Activated CD4-positive, alpha-beta memory T cell treated with anti-CD3 and anti-CD28 coated beads for 36 hours (primary cell): ENCODE measurements at places on chromosomes 1 and 21.
A peak's percentile ranks its signal among the peaks of the same experiment; 100 is the strongest.

- peak; percentile 73 for DNase-seq
These were observed 46.1 kb upstream of the BACE2 start for GRCh38 chr21:41121785-41122415.

DNA sequence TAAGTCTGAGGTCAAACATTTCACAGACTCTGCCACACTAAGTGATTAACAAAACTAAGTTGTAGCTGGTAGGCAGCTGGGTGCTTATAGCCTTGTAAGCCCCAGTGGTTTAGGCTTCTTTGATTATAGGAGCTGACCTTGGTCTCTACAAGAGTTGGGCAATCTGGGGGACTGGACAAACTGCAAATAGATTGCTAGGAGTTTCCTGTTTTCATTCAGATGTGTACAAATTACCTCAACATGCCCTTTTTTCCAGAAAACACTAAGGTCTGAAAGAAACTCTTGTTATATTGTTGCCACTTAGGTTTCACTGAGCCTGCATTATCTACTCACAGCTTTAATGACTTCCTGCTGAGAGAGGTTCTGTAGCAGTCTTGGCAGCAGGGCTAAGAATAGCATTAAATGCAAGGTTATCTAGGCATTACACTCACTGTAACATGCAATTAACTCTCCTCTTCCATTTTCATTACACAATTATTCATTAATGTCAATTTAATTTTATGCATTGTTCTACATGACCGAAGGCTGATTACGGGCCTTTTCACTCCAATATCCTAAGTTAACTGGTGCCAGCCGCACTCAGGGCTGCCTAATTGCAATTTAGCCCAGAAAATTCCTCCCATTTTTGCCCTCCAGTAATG is 314.0 kb downstream of the LMO4 start:
- DNase-seq, result no peak

- DNase-seq, result no peak
These were observed 48.8 kb downstream of the TENT5C start for GRCh38 chr1:117654493-117655219.

GRCh38 chr1:182561456-182561855 is 27.6 kb downstream of the RNASEL start:
- DNase-seq, result no peak

- DNase-seq, result no peak
These were observed 98.3 kb upstream of the FMN2 start for GRCh38 chr1:239993366-239993765.

DNA sequence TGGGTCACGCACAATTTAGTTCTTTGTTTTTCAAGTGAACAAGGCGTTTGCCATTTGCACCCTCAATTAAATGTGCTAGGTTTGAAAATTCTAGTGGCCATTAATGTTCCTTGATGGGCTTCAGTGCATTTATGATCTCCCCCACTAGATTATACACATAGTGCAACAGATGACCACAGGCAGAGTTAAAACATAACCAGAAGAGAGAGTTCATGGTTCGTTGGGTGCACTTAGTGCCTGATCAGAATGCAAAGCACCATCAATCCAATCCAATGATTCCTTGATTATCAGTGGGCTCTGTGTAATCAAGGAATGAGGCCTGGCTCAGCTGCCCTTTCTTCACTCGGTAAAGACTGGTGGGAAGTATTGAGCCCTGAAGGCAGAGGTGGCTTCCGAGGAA is 334.5 kb downstream of the PRDM2 start:
- DNase-seq, result no peak

DNA sequence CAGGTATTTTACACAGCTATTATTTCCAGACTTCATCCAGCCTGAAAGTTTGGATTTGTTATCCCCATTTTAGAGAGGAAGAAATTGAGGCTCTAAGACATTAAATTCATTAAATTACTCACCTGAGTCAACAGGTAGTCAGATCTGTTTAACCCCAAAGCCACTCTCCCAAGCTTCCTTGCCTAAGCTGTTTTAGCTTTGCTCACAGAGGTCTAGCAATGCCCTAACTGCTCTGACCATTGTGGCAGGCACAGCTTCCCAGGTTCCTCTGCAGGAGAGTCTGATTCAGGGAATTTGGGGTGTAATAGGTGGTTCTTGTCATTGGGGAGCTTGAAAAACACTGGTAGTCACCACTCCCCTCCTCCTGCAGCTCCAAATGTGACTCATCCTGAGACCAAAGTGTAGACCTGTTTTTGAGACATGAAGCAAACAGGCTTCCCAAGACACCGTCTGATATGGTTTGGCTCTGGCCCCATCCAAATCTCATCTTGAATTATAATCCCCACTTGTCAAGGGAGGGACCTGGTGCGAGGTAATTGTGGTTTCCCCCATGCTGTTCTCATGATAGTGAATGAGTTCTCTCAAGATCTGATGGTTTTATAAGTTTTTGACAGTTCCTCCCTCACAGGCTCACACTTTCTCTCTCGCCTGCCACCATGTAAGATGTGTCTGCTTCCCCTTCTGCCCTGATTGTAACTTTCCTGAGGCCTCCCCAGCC is 142.8 kb upstream of the DNAH14 start:
- no peak for DNase-seq

DNA sequence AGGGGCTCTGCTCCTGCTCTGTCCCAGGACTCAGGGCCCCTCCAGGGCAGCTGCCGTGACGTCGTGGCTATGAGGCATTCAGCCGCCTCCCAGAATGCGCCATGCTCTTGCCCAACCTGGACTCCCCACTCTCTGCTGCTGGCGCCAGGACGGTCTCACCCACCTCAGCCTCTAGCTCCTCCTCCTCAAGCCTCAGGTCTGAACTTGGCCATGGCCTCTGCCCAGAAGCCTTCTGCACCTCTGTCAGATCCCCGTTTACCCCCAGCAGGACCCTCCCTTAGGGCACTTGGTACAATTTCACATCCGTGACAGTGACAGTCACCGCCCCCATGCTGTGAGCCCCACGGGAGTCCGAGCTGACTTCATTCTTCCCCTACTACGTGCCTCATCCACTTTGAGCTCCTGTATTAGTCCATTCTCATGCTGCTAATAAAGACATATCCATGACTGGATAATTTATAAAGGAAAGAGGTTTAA is 4.9 kb downstream of the CSTB start:
- no peak for DNase-seq

GRCh38 chr1:93662481-93663207 is 19.0 kb downstream of the BCAR3 start:
- DNase-seq, result no peak

- no peak for DNase-seq
These were observed 36.3 kb downstream of the MARK1 start for GRCh38 chr1:220564216-220564615.

DNA sequence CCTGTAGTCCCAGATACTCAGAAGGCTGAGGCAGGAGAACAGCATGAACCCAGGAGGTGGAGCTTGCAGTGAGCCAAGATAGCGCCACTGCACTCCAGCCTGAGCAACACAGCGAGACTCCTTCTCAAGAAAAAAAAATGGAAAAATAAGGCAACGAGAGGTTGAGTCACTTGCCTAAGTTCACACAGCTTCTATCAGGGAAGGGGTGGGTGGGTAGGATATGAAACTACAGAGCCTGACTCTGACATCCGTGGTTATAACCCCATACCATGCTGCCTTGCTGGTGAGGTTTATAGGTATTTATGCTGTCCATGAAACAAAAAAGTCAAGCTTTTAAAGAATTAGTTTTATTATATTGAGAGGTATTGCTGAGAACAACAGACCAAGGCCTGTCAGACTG is 61.5 kb upstream of the RAB4A start:
- DNase-seq, result no peak

GRCh38 chr1:201741763-201742342 is 87.1 kb upstream of the IPO9 start:
- DNase-seq, result no peak

- DNase-seq, result no peak
These were observed 3.1 kb downstream of the COL6A1 start for GRCh38 chr21:45984584-45985095.

DNA sequence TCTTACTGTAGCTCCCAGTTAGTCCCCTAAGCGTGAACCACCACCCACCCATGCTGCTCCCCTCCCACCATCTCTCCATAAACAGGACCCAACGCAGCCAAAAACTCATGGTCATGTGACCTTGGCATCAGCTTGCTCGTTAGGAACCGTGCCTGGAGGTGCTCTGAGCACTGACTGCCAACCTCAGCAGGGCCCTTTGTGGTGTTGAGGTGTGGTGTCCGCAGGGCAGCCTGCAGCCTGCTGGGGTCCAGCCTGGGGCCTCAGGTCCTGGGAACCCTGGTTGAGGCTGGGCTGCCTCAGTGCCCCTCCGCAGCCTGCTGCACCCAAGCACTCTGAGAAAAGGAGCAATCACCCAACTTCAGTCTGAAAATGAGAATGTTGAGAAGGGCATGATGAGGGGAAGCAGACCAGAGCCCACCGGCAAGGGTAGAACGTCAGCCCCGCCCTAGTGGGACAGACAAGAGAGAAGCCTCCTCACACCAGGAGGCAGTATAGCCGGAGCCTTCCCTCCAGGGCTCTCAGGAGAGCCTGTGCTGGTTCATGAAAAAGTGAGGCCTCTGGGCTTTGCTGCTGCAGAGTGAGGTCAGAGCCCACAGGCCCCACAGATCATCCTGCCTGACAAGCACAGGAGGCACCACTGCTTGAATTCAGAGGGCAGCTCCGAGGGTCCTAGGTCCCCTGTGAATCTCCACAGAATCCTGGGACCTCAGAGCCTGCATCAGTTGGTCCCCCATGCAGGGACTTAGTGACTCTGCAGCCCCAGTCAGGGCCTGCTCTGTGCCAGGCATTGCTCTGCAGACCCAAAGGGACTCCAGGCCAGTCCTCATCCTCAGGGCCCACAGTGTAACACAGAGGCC is 4.9 kb upstream of the COL6A2 start:
- no peak for DNase-seq

DNA sequence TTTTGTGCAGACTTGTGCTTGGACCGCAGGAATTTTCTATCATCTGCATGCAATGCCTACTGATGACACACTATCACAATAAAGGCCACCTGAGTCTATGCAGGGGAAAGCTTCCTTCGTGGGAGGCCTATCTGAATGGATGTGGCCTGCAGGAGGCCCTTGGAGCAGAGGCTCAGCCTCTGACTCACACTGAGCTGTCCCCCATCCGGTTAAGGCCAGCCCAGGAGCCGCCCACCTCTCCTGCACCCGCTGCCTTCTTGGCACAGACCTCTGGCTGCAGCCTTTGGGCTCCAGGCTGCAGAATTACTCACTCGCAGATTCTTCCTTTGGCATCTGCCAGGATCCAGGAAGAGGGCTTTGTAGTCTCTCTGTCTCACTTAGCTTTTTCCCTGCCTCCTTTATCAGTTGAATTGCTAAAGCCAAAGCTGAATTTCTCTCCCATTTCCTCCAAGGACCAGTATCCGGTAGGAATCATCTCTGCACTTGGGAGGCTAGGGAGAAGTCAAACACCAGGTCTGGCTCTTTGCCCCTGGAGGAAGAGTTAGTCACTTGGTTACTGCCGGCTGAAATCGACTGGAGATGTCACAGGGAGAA is 65.1 kb upstream of the JUN start:
- DNase-seq, result peak; percentile 48

DNA sequence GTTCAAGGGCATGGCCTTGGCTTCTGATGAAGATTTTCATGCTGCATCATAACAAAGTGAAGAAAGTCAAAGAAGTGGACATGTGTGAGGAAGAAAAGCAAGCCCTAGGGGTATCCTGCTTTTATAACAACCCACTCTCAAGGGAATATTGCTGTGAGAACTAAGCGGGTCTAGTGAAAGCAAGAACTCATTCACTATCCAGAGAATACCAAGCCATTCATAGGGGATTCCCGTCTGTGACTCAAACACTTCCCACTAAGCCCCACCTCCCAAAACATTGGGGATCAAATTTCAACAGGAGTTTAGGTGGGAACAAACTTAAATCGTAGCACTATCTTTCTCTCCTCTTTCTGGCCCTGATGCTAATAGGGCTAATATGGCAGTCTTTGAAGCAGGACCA is 98.5 kb upstream of the CTTNBP2NL start:
- DNase-seq, result no peak

DNA sequence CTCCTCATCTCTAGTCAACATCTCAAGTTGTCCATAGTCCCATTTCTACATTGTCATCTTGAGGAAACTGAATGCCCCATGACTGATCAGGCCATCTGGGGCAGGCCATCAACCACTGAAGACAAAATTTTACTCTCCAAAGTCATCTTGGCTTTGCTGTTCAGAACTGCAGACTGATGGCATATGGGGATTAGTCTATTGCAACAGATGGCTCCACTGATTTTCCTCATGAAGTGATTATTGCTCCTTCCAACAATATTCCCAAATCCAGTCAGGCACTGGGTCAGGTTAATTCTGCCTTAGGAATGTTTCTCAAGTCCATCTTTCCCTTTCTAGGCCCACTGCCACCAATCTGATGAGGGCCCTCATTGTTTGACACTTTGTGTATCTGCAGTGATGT is 101.7 kb downstream of the ESRRG start:
- no peak for DNase-seq

- DNase-seq, result no peak
These were observed 35.3 kb downstream of the B3GALNT2 start for GRCh38 chr1:235468970-235469369.

DNA sequence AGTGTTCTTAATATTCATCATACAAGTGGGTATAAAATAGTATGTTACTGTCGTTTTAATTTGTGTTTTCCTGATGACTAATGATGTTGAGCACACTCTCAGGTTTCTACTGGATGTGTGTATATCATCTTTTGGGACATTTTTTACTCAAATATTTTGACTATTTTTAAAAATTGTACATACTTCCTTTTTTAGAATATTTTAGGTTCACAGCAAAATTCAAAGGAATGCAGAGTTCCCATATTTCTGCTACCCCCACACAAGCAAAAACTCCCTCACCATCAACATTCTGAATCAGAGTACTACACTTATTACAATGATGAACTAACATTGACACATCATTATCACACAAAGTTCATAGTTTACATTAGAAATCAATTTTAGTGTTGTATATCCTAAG is 114.5 kb downstream of the DPYD start:
- no peak for DNase-seq

- peak; percentile 75 for DNase-seq
These were observed 25.1 kb upstream of the LSS start for GRCh38 chr21:46253610-46254124.

GRCh38 chr1:101247404-101248287 is 10.8 kb downstream of the S1PR1 start:
- no peak for DNase-seq

DNA sequence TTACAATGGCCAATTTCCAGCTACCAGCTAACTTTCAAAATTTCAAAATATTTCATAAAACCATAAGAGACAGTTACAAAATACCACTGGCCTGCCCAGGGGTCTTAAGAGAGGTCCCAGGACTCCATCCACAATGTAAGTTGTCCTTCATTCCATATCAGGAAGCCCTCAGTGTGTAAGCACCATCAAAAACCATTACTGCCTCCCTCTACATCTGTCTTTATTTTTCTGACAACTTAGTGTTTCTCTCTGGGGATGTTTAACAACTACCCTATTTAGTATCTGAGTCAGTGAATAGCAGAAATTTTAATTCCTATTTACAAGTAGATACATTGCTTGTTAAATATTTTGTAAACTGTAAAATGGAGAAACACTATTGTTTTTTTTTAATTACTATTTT is 339.3 kb upstream of the ADAMTS5 start:
- DNase-seq, result no peak

DNA sequence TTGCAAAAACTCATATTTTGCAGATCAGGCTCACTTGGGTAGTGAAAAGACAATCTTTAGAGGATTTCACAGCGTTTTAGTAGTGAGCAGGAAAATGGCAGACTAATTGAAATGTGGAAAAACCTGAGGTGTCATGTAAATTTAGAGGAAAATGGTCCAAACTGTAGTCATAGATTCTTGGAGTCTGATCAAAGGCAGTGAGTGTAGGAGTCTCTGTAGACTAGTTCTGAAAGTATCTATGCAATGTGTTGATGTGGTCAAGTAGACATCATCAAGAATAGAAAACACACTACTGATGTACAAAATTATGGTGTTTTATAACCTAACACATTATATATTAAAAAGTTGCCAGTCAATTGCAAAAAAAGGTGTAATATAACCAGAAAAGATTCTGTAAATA is 143.2 kb upstream of the C1orf105 start:
- DNase-seq, result no peak
